ENCODE measurements at places on chromosomes 13 and 19. TPM values are rescaled to one million over a fixed set of nuclear protein-coding genes. Genes with fewer than 3 reads are reported as not detected.

- no peak for DNase-seq
Observed at GRCh38 chr13:99363949-99364348, 56.8 kb upstream of the GPR183 start.

- DNase-seq, result no peak
Observed at GRCh38 chr19:10243606-10244005, 8.4 kb upstream of the MRPL4 start.

GRCh38 chr13:51811046-51811445, 7.1 kb upstream of the DHRS12 start:
- peak; percentile 28 for DNase-seq

DNA sequence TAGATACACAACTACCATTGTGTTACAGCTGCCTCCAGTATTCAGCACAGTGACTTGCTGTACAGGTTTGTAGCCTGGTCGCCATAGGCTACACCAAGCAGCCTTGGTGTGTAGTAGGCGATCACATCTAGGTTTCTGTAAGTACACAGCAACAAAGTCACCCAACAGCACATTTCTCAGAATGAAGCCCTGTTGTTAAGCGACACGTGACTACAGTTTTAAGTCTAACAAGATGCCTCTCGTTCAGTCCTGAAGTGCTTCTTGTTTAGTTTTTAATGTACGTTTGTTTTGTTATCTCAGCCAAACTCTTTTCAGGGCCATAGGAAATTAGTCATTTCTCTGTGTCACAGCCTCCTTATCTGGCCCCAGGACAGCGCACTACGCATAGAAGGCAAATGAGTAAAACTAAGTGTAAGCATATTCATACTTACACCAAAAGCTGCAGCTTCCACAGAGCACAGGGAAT, 50.0 kb upstream of the GPR183 start:
- no peak for DNase-seq

DNA sequence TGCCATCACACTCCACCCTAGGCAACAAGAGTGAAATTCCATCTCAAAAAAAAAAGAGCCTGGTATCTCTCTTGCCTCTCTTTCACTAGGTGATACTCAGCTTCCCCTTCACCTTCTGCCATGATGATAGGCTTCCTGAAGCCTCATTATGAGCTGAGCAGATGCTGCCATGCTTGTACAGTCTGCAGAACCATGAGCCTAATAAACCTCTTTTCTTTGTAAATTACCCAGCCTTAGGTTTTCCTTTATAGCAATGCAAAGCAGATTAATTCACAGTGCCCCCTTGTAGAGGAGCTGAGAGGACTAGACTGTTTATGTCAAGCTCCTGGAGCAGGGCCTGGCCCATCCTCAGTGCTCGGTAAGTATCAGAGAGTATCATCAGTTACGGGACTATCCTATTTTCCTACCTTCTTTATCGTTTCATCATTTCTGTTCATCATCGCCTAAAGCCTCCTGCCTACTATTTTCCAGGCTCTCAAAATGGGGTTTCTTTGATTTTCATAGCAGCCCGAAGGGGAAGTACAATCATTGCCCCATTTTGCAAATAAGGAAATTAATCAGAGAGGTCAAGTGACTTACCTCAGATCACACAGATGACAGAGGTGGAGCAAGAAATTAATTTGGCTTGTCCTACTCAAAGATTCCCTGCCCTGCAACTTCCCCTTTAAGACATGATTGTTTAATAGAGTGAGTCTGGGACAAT, 33.5 kb upstream of the IGSF23 start:
- no peak for DNase-seq

GRCh38 chr19:30227661-30228112, 144.5 kb upstream of the ZNF536 start:
- peak; percentile 85 for DNase-seq

DNA sequence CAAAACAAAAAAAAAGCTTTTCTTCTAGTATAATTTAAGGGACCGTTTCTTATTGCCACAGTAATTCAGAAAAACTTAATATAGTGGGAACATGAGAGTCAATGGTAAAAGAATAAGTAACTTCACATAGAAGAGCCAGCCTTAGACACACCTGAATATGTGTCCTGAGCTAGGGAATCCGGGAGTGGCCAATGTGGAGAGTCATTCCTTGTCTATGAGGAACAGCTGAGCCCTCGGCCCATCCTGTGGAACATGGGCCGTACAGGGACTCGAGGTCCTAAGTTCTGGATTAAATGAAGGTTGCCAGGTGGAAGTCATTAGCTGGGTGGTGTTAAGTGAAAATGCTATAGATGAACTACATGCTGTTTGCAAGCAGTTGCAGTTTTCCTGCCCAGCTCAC, 32.2 kb downstream of the EFNB2 start:
- no peak for DNase-seq

GRCh38 chr19:35955881-35956634, 19.9 kb downstream of the LRFN3 start:
- no peak for DNase-seq

GRCh38 chr19:40366697-40367561, 18.4 kb downstream of the PLD3 start:
- DNase-seq, result peak; percentile 81

GRCh38 chr19:47049307-47049700, 880 bp upstream of the TMEM160 start:
- DNase-seq, result peak; percentile 87

DNA sequence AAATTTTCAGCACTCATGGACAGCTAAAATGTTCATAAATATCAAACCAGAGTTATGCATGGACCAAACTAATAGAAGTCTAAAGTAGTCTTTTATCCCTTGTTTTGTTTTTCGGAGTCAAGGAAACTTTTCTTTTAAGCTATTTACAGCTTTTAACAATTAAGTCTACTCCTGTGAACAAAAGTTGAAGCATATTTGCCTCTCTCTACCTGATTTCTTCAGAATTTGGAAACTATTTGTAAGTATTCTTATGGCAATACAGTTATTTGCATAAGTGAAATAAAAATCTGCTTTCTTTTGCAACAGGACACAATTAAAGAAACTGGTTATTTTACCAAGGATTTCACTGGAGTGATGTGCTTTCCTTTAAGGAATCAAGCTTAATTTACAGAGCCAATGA, 47.1 kb upstream of the ANKRD10 start:
- no peak for DNase-seq

- no peak for DNase-seq
Observed at GRCh38 chr13:76968041-76968440, 19.7 kb downstream of the ACOD1 start.

- DNase-seq, result peak; percentile 20
Observed at GRCh38 chr13:38519229-38519911, 167.5 kb upstream of the FREM2 start.

DNA sequence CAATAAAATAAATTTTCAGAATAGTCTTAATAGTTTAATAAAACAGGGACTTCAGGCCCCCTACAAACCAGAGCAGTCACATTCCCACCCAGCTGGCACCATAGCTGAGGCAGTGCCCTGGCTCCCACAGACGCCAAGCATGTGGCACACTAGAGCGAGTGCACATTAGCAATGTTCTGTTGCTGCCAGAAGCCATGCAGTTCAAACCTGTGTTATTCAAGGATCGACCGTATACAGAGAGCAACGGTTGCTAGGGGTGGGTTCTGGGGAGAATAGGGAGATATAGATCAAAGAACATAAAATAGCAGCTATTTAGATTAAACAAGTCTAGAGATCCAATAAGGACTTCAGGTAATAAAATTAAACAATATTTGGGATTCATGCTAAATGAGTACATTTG, 419.3 kb upstream of the KLHL1 start:
- DNase-seq, result no peak

- no peak for DNase-seq
Observed at GRCh38 chr19:28492621-28493020, 720.3 kb downstream of the UQCRFS1 start.

DNA sequence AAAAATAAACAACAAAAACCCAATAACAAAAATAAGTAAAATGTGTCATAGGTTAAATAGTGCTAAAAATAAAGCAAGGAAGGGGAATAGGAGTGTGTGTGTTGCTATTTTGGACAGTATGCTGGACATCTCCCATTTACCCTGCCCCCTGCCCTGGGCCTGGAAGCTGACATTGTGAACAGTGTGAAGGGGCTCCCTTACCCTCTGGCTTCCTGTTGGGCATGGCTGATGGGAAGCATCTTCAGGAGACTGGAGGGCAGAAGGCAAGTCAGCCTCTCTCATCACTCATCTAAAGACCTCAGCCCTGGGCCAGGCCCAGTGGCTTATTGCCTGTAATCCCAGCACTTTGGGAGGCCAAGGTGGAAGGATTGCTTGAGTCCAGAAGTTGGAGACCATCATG, 26.7 kb downstream of the KCTD15 start:
- no peak for DNase-seq

GRCh38 chr19:38709119-38709518, 35.2 kb downstream of the CAPN12 start:
- no peak for DNase-seq

GRCh38 chr13:75959861-75960481, 323.8 kb downstream of the LMO7 start:
- no peak for DNase-seq

DNA sequence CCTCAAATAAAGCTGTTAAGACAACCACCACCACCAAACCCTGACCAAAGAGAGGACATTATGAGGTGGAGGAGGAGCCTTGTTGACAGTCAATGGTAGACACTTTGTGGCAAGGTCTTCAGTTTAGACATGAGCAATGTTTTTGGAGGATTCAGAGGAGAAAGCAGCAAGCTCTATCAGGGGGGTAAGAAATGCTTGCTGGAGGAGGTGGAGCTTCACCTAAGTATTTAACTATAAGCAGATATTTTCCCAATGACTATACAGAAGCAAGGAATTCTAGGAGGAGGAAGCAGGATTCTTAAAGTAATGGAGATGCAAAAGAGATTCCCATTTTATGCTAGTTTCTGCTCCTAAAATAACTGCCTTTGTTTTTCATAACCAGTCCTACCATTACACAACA, 74.2 kb downstream of the TRPC4 start:
- DNase-seq, result no peak

DNA sequence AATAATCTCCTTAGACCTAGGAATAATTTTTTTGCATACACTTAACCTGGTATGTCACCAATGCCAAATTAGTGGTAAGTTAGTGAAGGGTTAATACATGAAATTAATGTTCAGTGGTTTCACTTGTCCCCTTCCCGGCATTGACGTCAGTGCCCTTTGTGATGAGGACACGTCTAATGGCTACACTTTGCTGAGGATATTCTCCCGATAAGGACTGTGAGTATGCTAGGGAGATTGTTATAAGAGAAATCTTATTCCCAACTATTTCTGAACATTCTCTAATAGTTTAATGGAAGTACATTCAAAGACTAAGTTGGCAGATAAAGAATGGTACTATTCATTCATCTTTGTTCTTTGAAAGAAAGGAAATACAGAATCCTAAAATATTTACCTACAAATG, 102.4 kb downstream of the TNFRSF19 start:
- DNase-seq, result no peak

DNA sequence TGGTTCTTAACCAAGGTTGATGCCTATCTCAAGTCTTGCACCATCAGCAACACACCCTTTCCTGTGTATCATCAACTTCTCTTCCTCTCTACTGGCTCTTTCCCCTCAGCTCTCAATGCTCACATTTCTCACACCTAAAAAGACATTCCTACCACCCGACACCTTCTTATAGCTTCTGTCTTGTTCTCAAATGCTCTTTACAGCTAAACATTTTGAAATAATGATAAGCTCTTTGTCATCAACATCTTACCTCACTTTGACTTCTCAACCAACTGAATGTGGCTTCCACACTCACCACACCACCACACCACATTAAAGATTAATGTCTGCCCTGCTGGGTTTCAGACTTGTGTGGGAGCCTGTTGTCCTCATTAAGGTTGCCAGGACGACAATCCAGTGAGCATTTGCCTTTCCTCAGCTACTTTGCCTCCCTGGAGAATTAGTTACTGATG, 67.8 kb downstream of the RXFP2 start:
- no peak for DNase-seq

GRCh38 chr19:13404236-13404635, 102.0 kb downstream of the CACNA1A start:
- DNase-seq, result no peak

DNA sequence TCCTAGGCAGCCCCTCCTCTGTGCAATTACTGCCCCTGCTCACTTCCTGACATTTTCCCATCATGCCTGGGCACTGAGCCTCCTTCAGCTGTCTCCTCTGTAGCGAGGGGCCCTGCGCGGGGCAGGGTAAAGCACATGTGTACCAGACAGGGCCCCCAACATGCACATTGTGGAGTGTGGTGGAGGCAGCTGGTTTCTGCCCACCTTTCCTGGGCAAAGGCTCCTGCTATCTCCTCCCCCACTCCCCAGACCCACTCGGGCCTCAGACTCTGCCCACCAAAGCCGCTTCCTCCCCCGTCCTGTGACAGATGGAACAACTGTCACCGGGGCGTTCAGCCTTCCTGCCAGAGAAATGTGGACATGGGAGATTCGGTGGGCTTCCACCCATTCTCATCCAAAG, 2.9 kb upstream of the KPTN start:
- DNase-seq, result no peak

- DNase-seq, result peak; percentile 93
Observed at GRCh38 chr19:34241513-34242337, 12.6 kb upstream of the GARRE1 start.

DNA sequence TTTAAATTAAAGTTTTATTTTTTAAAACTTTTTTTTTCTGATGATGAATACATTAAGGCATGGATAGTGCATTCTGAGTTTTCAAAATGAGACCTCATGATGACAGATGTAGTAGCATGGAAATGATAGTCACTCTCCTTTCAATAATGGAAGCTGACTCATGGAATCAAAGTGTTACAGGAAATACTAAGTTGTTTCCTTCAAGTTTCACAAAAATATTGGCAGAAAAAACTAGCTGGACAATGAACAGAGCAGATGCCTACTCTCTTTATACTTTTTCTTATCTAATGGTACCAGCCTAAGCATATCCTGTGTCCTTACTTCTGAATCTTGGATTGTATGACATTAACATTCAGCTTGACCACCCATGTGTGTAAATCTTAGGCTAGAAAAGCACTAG, 1337.3 kb downstream of the PCDH9 start:
- no peak for DNase-seq

GRCh38 chr13:36359301-36359950, 13.2 kb upstream of the SPART start:
- DNase-seq, result no peak

DNA sequence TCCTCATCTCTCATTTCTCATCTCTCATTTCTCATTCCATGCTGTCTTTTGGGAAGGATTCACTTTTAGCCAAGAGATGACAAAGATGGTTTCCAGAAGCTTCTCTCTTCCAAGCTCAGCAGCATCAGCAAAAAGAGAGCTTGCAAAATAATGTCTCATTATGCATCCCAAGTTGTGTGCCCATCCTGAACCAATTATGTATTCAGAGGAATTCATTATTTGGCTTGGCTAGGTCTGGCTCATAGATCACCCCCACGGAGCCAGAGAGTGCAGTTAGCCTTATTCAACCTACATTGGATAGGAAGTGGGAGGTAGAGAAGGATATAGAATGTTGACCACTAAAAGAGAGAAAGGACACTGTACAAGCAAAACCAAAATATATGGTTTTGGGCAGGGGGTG, 5.4 kb upstream of the OLFM2 start:
- DNase-seq, result no peak

WDR62 gene
- polyA plus RNA-seq, result 14.1 TPM

CDX2 gene
- 0.12 TPM for polyA plus RNA-seq

ACTMAP gene
- 16.7 TPM for polyA plus RNA-seq

CEACAM3 gene
- polyA plus RNA-seq, result not detected

C1QTNF9B gene
- 0.27 TPM for polyA plus RNA-seq

KL gene
- not detected for polyA plus RNA-seq

SIGLEC6 gene
- polyA plus RNA-seq, result not detected

RUBCNL gene
- 2.9 TPM for polyA plus RNA-seq

ZNF345 gene
- polyA plus RNA-seq, result 5.2 TPM

ZNF253 gene
- polyA plus RNA-seq, result 17.6 TPM

PLIN5 gene
- polyA plus RNA-seq, result 1.9 TPM

Measured in GM23338 (cell line).